ENCODE measurements at places on chromosomes 7 and 10.

DNA sequence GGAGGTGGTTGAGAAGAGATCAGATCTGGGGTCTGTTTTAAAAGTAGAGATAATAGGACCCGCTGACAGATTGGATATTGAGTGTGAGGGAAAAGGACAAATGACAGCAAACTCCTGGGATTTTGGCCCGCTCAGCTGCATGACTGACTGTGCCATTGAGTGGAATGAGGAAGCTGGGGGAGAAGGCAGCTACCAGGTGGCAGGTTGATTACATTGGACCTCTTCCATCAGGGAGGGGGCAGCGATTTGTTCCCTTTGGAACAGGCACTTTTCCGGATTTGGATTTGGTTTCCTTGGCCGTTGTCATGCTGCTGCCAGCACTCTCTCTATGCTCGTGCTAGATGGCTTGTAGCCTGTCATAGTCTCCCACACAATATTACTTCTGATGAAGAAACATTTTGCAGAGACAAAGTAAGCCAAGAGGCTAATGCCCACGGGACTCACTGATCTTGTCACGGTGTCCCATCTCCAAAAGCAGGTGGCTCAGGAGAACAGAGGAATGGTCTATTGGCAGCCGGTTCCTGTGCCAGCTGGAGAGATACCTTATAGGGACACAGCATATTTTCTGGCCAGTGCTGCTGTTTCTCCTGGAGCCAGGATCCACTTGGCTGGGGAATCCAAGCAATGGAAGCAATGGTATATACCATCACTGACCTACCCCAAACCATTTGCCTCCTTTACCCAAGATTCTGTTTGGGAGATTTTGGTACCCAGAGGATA, 69.1 kb upstream of the WAC start:
- no peak for DNase-seq

GRCh38 chr7:23523486-23524075, 8.2 kb downstream of the TRA2A start:
- DNase-seq: no peak

GRCh38 chr7:135253851-135254771, 20.5 kb downstream of the STRA8 start:
- DNase-seq: peak; percentile 93

DNA sequence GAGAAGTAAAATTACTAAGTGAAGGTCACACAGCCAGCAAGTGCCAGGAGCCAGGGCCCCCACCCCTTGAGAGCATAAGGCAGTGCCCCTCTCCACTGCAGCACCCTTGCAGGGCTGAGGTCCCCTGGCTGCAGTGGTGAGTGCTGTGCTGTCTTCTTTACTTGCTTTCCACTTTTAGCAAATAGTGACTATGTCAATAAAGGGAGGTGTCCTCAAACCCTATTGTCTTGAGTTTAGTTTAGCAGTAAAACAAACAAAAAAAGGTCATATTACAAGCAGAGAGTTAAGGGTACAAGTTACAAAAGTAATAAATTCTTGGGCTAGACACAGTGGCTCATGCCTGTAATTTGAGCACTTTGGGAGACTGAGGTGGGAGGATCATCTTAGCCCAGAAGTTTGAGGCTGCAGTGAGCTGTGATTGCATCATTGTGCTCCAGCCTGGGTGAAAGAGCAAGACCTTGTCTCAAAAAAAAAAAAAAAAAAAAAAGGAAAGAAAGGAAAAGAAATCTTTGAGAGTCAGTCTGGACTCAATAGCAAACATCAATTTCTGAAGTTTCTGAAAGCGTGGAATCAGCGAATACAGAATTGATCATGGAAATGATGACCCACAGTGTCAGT, 39.0 kb upstream of the KIF5B start:
- DNase-seq: no peak
